Heart left ventricle (tissue), 16 donors: ENCODE measurements at places on chromosomes 4 and X.

GRCh38 chr4:10061650-10062415 is 40.5 kb upstream of the SLC2A9 start:
- DNase-seq = no peak

GRCh38 chrX:153967536-153968224 is 3.9 kb downstream of the HCFC1 start:
- DNase-seq = no peak

GRCh38 chr4:123661080-123661737 is 264.6 kb downstream of the SPRY1 start:
- DNase-seq = no peak

GRCh38 chrX:17448188-17448587 is 73.2 kb downstream of the NHS start:
- DNase-seq = no peak

GRCh38 chr4:85029453-85029852 is 63.0 kb upstream of the WDFY3 start:
- no peak for DNase-seq

DNA sequence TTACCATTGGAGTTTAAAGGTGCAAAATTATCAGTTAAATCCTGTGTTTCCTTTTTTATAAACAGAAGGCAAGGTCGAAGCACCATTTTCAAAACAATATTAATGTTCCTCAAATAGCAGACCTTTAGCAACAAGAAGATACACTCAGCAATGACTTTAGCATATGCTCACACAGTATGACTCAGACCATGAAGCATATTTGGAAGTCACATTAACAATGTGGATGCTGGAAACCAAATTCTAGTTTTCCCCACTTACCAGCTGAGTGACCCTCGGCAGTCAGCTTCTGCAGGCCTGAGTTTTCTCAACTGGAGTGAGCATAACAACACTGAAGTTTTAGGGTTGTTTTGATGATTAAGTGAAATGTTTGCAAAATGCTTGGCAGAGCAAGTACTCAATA is 130.5 kb downstream of the ANK2 start:
- no peak for DNase-seq

DNA sequence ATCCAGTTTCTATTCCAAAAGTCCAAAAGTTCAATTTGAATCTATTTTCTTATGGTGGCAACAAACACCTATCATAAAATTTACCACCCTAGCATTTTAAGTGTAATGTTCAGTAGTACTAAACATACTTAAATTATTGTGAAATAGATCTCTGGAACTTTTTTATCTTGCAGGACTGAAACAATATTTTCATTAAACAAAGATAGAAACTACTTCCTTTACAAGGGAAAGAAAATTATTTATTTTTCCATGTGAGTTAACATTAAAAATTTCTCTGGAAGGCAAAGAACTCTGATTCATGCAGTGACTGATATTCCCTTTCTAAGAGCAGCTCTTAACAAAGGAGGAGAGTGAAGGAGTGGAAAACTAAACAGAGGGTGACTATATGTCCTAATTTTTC is 40.2 kb downstream of the ADH7 start:
- no peak for DNase-seq

- no peak for DNase-seq
Measured at GRCh38 chrX:73127700-73128241, 48.5 kb upstream of the PABPC1L2A start.

GRCh38 chr4:10671366-10671765 is 13.2 kb downstream of the CLNK start:
- DNase-seq = no peak

DNA sequence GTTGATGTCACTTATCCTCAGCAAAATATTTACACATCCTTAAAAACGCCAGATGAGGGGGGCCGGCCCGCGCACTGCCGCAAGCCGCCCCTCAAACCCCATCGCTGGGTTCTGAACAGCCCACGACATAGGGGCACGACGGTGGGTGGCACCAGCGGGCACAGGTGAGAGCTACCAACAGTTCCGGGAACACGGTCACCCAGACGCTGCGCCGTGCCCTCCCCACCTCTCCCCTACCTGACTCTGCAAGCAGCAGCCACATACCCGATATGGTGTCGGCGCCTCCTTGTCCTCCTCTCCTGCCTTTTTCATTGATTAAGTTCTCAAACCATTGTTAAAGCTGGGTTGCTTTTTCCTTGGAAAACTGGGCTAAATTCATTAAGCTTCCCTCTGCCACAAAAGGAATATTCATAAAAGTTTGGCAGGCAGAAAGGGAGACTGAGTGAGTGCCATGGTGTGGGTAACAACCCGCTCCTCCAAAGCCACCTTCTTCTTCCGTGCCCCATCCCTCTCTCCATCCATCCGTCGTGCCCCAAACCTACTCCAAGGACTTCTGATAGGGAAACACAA is 1.4 kb downstream of the RAI2 start:
- no peak for DNase-seq

GRCh38 chrX:123833387-123833786 is 26.5 kb upstream of the XIAP start:
- no peak for DNase-seq

- DNase-seq = no peak
Measured at GRCh38 chr4:139599594-139600374, 43.8 kb upstream of the SETD7 start.

GRCh38 chrX:69034451-69034850 is 130.8 kb downstream of the PJA1 start:
- no peak for DNase-seq

GRCh38 chr4:6349896-6350603 is 80.4 kb downstream of the WFS1 start:
- no peak for DNase-seq

DNA sequence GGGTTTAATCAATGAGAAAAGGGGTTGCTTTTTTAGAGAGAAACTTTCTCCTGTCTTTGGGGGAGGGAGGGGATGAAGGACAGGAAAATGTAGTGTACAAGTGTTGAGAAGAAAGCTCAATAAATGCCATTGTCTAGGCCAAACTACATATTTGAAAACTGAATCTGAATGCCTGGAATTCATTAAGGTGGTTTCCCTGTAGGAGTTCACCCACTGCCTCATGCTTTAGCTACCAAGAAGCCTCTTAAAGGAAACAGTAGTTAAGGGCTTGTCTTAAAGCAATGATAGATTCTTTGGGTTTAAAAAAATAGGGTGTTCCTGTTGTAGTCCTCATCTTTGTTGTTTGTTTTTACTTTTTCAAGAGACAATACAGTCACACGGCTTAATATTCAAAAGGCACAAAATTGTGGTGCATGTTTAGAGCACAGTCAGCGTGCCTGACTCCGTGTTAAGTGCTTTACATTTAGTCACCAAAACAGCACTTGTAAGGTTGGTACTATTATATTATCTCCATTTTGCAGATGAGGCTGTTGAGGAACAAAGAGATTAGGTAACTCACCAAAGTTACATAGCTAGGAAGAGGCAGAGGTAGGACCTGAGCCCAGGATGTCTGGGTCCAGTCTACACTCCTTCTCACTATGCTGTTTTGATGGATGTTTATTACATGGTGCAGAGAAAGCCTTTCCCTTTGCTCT is 46.0 kb downstream of the FNIP2 start:
- no peak for DNase-seq

DNA sequence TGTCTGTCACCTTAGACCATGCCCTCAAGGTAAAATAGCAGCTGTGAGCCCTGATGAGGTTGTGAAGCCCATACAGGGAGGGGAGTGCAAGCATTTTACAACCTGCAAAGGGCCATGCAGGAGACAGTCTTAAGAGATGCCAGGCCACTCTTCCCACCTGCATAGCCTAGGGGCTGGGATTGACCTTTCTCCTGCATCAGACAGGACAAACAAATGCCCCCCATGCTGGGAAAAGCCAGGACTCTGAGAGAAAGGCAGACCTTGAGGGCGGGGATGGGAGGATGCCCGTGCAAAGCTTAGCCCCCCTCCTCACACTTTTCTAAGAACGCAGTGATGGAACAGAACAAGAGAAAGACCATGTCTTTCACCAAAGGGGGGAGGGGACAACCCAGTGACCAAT is 137.9 kb upstream of the MAMLD1 start:
- DNase-seq = no peak
